Urinary bladder (tissue), 4 donors: ENCODE measurements at places on chromosomes 1 and 21. TPM values are rescaled to one million over a fixed set of nuclear protein-coding genes. Genes with fewer than 3 reads are reported as not detected.

The MACO1 gene
- total RNA-seq: 24.4 TPM

The TEX38 gene
- not detected for total RNA-seq

- no peak for DNase-seq
Measured at GRCh38 chr1:40723196-40723955, 31.9 kb downstream of the NFYC start.

DNA sequence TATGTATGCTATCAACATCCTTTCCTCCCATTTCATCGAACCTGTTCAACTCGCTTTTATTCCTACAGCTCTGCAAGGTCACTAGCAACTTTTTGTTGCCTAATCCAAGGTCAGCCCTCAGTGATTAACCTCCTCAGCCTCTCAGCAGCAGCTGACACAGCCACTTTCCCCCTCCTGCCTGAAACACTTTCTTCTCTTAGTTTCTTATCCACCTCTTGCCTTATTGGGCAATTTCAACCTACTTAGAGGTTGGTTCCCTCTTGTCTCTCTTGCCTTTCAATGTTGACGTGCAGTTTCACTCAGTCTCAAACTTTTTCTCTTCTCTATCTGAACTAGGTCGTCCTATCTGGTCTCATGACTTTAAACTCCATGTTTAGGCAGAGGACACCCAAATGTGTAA is 156.3 kb downstream of the C1orf94 start:
- no peak for DNase-seq

DNA sequence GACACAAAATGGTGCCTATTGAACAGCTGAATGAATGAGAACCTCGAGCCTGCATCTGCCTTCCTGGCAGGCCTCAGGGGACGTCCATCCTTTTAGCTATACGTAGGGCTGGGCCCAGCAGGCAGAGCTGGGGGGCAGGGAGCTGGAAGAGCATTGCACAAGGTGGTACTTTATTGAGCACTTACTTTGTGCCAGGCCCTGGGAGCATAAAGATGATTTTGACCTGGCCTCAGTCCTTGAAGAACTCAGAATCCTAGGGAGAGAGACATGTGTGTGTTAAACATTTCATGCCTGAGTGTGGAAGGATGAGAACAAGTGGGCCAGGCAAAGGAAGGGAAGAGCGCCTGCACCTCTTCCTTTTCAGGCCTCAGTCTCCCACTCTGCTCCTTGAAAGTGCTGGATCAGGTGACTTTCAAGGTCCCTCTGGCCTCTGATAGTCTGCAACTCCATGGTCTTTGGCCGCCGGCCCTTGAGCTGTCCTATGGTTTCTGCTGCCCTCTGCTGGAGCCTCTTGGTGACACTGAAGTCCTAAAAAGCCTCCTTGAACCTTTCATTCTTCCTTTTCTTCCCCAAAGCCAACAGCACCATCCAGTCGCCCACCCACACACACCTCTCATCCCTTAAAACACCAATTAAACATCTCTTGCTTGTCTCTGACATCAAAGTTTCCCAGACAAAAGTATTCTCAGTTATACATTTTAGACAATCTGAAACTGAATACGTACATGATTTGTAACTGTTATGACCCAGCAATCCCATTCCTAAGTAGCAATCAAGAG is 3.5 kb upstream of the PEAR1 start:
- peak; percentile 60 for DNase-seq

GRCh38 chr1:218281285-218281684 is 3.8 kb upstream of the RRP15 start:
- DNase-seq: no peak

GRCh38 chr1:24297187-24297851 is 21.8 kb upstream of the GRHL3 start:
- DNase-seq: no peak
